Stimulated activated CD4-positive, alpha-beta T cell treated with anti-CD3 and anti-CD28 coated beads, Interleukin-2, amount 100 ng/mL, for 4 hours (primary cell): ENCODE measurements at places on chromosomes 11 and 22.
A peak's percentile ranks its signal among the peaks of the same experiment; 100 is the strongest.

GRCh38 chr11:110251836-110252235 is 44.6 kb downstream of the RDX start:
- no peak for DNase-seq

DNA sequence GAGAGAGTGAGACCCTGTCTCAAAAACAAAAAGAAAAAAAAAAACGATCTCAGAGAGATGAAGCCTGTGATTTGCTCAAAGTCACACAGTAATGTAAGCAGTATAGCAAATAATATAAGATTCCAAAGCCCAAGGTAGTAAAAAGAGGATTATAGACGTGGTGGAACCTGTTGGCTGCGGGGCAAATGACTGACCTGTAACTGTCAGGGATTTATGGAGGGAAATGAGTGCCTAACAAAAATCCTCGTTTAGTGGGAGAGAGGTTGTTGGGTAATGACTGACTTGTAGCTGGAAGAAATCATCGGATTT is 723 bp upstream of the CLP1 start:
- DNase-seq, result no peak

DNA sequence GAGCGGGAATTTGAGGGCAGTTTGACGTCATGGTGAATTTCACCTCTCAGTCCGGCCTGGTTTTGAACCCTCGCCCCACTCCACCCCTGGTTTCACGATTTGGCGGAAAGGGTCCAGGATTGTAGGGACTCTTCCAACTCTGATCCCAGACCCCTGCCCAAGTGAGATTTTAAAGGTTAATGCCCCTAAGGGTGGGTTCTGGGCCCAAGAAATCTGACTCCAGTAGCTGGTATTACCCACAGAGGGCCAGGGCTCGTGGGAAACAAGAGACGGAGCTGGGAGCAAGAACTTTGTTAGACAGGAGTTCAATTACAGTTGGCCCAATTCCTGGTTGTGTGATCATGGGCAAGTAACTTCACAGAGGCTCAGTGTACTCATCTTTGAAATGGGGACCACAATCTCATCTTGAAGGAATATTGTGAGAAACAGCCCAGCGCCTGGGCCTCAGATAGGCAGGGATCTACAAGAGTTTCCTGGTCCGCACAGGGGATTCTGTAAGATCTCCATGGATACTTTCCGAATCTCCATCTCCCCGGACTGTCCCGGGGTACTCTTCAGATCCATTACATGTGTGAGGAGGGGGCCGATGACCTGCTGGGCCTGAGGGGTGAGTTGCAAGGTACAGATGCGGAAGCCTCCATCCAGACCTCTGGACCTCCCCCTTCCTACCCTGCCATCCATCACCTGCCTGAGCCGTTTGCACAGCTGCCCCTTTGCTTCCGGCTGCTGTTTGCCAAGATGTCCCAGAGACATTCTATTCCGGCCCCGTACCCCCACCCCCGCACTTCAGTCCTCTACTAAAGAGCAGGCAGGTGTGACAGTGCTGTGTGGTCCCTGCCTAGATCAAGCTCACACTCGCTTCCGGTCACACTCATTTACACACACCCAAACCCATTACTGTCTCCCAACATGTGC is 687 bp upstream of the CALCA start:
- no peak for DNase-seq

DNA sequence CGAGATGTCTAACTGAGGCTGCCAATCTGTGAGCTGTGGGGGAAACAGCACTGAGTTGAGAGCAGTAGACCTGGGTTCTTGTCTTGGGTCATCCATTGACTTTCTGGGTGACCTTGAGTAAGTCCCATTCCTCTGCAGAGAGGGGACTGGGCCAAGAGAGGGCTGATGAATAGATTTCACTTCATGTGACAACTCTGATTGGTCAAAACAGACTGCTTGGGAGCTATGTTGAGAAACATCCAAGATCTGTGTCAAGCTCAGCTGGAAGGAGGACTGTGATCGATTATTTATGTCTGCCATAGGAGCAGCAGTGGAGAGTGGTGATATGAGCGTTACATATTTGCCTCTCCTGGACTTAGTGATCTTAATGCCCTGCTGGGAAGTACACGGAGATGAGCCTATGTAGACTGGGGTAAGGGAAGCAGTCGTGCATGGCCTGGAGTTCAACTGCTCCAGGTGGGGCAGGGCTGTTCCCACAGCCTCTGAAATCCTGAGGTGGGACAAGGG is 47.7 kb downstream of the OTOG start:
- DNase-seq, result no peak

- no peak for DNase-seq
Observed at GRCh38 chr11:63142459-63142858, 1.6 kb downstream of the SLC22A24 start.

- DNase-seq, result no peak
Observed at GRCh38 chr11:59289356-59290181, 69.1 kb upstream of the OR5AN1 start.

- DNase-seq, result no peak
Observed at GRCh38 chr11:33895752-33896137, 3.9 kb upstream of the LMO2 start.

DNA sequence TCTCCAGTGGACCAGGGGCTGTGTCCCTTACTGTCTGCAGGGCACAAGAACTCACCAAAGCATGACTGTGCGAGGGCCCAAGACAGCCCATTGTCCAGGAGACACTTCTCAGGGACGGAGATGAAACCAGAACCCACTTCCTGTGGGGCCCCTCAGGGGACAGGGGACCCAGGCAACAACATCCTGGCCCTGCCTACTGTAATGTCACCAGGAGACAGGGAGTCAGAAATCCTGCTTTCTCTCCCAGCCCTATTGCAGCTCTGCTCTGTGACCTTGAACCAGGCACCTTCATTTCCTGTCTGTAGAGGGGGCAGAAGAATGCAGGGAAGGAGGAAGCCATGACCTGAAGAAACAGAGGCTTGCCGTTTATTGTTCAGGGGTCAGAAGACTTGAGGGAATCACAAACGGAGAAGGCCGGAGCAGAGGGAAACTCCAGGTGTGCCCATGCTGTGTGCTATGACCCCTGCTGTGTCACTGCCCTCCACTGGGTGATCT is 98.0 kb downstream of the NAT10 start:
- DNase-seq, result no peak

- DNase-seq, result no peak
Observed at GRCh38 chr11:87724358-87724757, 450.9 kb downstream of the RAB38 start.

- DNase-seq, result no peak
Observed at GRCh38 chr11:45089251-45089650, 57.2 kb upstream of the PRDM11 start.

- DNase-seq, result no peak
Observed at GRCh38 chr11:10916665-10917064, 58.8 kb upstream of the ZBED5 start.

- DNase-seq, result no peak
Observed at GRCh38 chr11:83676056-83676601, 390.0 kb upstream of the CCDC90B start.

DNA sequence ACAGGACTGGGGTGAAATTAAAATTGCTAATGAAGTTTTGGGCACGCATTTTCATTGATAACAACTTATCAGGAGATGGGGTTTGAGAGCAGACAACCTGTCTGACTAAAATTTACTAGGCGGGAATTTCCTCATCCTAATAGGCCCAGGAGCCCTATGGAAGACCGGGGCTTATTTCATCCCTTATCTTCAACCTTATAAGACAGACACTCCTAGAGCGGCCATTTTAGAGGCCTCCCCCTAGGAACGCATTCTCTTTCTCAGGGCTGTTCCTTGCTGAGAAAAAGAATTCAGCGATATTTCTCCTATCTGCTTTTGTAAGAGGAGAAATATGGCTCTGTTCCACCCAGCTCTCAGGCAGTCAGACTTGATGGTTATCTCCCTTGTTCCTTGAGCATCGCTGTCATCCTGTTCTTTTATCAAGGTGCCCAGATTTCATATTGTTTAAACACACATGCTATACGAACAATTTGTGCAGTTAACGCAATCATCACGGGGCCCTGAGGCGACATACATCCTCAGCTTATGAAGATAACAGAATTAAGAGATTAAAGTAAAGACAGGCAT is 39.3 kb upstream of the ZC3H12C start:
- no peak for DNase-seq

GRCh38 chr11:73652856-73653559 is 6.6 kb downstream of the PLEKHB1 start:
- DNase-seq, result no peak

- DNase-seq, result no peak
Observed at GRCh38 chr22:39101226-39101625, 4.2 kb downstream of the APOBEC3H start.

DNA sequence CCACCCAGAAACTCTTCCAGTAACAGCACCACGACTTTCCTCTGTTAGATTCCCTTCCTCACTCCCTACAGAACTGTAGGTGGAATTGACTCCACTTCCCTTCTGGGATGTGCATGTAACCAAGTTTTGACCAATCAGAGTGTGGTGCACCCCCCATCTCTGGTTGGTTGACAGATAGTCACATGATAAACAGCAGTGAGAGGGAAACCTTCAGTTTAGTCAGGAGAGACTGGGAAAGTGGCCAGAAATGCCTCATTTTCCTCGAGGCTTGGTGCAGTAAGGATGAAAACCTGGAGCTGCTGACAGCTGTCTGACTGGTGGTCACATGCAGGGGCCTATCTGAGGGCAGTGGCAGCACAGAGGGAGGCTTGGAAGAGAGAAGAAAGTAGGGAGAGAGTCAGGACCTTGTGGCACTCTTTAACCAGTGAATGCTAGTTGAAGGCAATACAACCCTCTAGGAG is 67.3 kb upstream of the GRK3 start:
- no peak for DNase-seq

DNA sequence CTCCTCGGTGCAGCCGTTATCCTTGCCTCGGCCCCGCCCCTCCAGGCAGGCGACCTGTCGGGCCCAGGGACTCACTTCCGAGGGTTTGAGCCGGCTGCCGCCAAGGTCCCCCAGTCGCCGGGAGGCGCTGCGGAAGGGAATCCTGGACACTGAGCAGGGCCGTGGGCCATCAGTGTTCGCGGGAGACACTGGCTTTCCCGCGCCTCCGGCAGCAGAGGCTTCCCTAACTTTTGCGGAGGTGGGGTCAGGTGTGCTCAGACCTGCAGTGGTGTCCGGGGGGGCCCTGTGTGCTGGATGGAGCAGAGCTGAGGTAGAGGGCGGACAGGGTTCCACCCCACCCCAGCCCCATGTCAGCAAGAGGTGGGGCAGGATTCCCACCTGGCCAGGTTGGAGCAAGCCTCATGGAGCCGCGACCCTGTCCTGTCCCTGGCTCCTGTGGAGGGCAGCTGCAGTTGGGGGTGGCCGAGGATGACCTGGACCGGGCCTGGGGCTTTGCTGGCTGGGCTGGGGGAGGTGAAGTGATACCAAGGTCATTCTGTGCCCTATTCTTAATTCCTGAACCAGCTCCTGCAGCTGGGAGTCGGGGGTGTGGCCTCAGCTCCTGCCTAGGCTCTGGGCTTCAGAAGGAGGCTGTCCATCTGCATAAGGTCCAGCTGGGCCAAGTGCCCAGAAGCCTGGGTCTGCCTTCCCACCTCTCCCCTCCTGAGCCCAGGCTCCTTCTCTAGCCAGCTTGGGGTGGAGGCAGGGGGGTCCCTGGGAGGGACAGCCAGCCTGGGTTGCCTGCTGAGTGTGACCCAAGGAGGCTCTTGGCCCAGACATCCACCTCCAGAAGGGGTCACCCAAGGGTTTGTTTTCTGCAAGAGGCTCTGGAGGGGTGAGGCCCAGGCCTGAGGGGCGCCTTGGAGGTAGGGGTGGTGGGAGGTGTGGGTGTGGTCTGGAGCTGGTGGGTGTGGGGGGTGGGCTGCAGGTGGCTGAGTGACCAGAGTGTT is 8.4 kb downstream of the TSPAN4 start:
- DNase-seq, result no peak

- no peak for DNase-seq
Observed at GRCh38 chr22:36773935-36774334, 2.0 kb downstream of the IFT27 start.

DNA sequence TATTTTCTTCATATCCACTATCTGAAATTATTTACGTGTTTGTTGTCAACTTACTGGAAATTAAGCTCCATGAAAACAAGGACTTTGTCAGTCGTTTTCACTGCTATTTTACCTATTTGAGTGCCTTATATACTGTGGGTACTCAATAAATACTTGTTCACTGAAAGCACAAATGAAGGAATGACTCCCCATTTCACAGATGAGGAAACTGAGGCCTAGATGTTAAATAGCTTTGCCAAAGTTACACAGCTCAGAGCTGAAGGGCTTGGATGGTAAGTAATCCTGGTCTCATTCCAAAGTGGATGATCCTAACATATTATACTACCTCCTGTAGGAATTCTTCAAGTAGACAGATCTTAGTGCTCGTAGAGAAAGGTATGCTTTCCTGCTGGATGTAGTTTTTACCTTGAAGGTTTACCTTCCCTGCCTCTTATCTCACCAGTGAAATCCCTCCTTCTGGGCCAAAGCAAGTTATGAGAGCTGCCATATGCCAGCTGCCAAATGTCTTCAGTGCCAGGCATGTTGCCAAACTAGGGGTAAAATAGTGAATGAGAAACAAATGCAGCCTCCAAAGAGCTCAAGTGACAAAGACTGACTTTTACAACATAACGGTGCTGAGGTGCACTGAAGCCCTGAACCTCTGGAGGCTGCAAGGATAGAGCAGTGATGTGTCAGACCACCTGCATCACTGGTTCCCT is 129.7 kb downstream of the TRIM44 start:
- no peak for DNase-seq

GRCh38 chr11:130886704-130887103 is 29.6 kb downstream of the SNX19 start:
- no peak for DNase-seq

- DNase-seq, result no peak
Observed at GRCh38 chr11:70942593-70942992, 309.8 kb downstream of the SHANK2 start.

- no peak for DNase-seq
Observed at GRCh38 chr22:33476206-33476605, 418.0 kb upstream of the SYN3 start.

- DNase-seq, result peak; percentile 57
Observed at GRCh38 chr11:3853899-3854659, 1.4 kb upstream of the STIM1 start.

DNA sequence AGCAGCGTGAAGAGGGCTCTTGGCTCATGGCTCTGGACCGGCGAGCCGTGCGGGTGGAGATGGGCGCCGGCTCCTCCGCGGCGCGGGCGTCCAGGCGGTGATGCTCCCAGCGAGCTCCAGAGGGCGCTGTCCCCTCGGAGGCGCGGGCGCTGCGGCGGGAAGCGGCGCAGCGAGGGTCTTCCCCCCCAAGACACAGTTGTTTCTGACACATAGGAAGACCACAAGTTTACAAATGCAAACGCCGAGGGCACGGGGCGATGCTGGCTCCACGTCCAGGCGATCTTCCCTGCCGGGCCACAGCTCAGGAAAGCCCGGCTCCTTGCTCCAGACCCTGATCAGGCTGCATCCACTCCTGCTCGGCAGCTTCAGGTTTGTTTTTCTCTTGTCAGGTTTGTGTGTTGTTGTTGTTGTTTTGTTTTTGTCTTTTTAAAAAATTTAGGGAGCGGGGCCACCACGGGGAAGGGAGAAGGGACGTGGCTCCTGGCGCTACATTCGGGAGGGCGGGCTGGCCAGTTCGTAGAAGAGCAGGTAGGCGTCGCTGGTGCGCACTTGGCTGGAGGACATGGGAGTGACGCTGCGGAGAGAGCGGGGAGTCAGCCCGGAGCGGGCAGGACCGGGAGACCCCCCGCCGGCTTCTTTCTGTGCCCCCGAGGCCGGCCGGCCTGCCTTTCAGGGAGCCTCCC is 10.0 kb upstream of the MFRP start:
- DNase-seq, result peak; percentile 51
